Suppressor macrophage treated with lipopolysaccharide for 4 hours (primary cell): ENCODE measurements at places on chromosomes 1 and 21.
A peak's percentile ranks its signal among the peaks of the same experiment; 100 is the strongest.

DNA sequence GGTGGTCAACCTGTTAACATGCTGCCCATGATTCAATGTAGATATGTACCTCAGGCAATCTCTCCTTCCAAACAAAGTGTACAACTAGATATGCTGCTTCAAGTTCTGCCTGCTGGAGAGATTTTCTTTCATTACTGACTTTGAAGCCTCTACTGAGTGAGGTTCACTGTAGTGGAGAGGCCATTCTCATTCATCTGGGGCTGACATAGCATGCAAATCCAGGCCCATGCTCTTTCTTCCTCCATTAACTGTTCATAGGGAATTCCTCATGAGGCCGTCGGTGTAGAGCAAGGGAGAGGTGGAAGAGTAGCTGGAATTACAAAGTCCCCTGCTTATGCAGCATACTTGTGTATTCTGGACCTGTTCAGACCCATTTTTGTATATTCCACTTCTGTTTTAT is 38.6 kb downstream of the VANGL2 start:
- DNase-seq: no peak

GRCh38 chr1:207427832-207428585 is 26.1 kb upstream of the CR2 start:
- DNase-seq: no peak

DNA sequence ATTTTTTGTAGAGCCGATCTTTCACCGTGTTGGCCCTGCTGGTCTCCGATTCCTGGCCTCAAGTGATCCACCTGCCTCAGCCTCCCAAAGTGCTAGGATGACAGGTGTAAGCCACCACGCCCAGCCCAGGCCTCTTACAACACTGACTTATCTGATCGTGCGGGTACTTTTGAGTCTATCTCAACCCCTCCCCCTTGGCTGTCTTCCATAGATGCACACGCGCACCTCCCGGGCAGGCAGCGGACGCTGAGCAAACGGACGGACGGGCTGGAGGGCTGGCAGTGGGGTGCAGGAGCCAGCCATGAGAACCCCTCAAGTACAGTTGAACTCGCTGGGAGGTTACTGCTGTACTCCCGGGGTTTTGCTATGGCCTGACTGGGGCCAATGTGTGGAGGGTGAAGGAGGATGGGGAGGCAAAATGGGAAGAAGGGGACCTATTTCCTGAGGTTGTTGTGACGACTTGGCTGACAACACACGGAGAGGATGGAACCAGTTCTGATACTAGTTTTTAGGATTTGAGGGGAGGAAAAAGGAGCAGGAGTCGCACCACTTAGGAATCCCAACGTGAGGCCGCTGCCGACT is 959 bp downstream of the CD58 start:
- peak; percentile 47 for DNase-seq

GRCh38 chr1:20742671-20743070 is 10.2 kb upstream of the SH2D5 start:
- DNase-seq: no peak

DNA sequence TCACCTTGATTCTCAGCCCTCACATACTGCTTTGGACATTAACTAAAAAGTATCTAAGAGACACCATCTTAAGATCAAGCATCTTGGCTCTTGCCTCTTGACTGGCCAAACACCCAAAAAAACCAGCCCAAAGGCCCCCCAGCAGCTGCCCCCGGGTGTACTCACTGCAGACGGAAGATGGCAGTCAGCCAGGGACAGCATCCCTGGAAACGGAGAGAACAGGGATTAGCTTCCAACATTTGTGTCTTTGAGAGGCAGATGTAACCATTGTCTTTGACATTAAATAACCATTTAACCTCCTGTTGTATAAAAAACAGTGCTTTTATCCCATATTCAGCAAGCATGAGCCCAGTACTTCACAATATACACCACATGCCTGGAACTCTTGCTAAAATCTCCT is 11.3 kb downstream of the TMEM63A start:
- DNase-seq: no peak

- no peak for DNase-seq
Measured at GRCh38 chr1:47508702-47509431, 71.0 kb downstream of the FOXD2 start.

GRCh38 chr1:36471830-36472641 is 7.9 kb upstream of the MRPS15 start:
- no peak for DNase-seq

DNA sequence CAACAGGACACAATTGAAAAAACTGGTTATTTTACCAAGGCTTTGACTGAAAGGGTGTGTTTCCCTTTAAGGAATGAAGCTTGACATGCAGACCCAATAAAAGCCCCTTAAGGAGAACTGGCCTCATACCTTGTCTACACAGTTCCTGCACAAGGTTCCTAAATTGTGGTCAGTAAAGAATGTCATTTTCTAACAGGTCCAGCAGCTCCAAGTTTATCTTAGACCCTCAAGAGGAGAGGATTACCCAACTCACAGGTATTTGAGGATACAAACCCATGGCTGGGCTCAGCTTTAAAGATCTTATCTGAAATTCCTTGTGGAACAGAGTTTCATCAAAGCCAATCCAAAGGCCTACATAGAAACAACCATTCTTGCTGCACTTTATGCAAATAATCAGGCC is 31.4 kb upstream of the CBR3 start:
- DNase-seq: no peak

GRCh38 chr1:110248746-110249145 is 38.6 kb downstream of the KCNC4 start:
- no peak for DNase-seq

DNA sequence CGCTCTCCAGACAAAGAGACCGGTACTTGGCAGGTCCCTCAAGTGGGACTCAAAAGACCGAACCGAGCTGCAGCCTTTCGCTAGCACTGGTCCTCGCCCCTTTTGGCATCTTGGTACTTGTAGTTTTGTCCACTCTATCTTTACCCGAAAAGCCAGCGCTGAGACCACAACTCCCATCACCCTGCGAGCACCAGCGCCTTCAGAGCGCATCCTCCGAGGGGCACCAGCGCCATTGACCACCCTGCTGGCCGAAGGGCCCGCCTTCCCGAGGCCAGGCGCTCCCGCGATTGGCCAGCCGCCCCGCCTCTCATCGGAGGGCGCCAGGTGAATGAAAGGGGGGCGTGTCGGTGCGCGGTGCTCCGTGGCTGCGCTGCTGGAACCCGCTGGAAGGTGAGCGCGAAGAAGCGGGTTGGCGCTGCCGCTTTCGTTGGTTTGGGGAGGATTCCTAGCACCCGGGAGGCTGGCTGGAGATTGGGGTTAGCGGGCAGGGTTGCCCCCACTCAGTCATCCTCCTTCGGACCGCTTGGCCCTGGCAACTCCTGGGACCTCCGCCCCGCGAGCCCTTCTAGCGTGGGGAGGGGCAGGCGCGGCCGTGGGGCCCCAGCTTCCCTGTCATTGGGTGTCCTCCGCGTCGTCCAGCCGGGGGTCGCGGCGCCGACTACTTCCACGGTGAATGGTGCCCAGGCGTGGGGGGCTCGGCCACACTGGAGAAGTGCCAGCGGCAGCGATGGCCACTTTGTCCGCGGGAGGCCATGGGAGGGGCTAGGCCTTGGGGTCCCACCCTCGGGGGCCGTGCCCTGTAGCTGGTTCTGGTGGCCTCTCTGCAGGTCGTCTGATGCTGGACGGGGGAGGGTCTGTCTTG is at the start of gene ZBTB8B:
ZBTB8B (plus strand) TSS at position 357 of the 862 bp plus-strand sequence. CDS start 5,553 bp downstream, outside the sequence.
- no peak for DNase-seq

GRCh38 chr1:98044071-98044697 is 123.3 kb upstream of the DPYD start:
- no peak for DNase-seq

DNA sequence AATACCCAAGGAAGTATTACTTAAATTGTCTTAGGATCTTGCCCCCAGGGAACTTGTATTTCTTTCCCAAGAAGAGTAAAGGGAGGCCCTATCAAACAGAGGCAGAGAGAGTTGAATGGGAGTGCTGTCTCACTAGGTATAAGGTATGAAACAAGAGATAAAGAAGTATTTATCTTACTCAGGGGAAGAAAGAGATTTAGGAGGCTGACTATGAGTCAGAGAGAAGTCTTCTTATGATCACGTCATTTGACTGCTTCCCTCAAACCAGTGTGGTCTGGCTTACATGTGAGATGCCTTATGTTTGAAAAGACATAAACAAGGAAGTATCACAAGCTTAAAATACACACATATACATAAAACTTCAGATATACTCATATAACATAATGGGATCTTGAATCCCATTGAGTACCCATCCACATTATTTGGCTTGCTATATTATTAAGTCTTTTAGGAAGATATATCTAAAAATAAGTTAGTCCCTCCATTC is 29.6 kb downstream of the DUSP10 start:
- peak; percentile 86 for DNase-seq

DNA sequence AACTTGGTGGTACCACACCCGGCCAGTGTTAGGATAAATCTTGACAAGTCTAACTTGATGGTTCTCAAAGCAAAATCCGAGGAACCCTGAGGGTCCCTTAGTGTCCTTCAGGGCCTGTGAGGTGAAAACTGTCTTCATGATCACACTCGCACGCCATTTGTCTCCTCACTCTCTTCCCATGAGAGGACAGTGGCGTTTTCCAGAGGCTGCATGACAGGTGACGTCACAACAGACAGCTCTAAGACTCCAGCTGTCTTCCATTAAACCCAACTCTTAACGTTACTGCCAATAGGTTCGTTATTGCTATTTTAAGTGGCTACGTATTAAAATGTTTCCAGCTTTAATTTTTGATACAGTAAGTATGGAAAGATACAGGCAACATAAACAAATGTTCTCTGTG is 13.8 kb downstream of the CFAP74 start:
- no peak for DNase-seq
